ENCODE measurements at places on chromosomes 4 and X. TPM values are rescaled to one million over a fixed set of nuclear protein-coding genes. Genes with fewer than 3 reads are reported as not detected.

Gene TCP11X2
- total RNA-seq: not detected

Gene PAGE2
- total RNA-seq: not detected

Gene ACOX3
- total RNA-seq: 37.8 TPM

Gene DMRTC1
- total RNA-seq: not detected

Gene ALAS2
- total RNA-seq: not detected

Gene STOX2
- 2.5 TPM for total RNA-seq

Gene NHSL2
- total RNA-seq: not detected

Gene MORF4L2
- 1,919 TPM for total RNA-seq

Gene TLR6
- total RNA-seq: 7.8 TPM

Gene F11
- not detected for total RNA-seq

Gene XAGE1A
- total RNA-seq: not detected

Gene FREM3
- total RNA-seq: not detected

Gene CENPVL1
- total RNA-seq: not detected

Gene GAGE2A
- total RNA-seq: not detected

Gene RPL39
- total RNA-seq: 1,530 TPM

Gene CENPVL3
- total RNA-seq: not detected

Gene CXCL10
- not detected for total RNA-seq

Gene PASD1
- total RNA-seq: not detected

Gene ZDHHC15
- not detected for total RNA-seq

Gene GYPB
- total RNA-seq: not detected

Gene CT45A2
- total RNA-seq: not detected

Gene STK32B
- total RNA-seq: 0.98 TPM

Gene SGCB
- 6.7 TPM for total RNA-seq

Gene GC
- not detected for total RNA-seq

Gene SLC2A9
- 0.22 TPM for total RNA-seq

Gene TMSB15A
- 1.6 TPM for total RNA-seq

Gene TENM3
- 399 TPM for total RNA-seq

Gene TIMM8A
- 3.9 TPM for total RNA-seq

Gene UGT2B15
- not detected for total RNA-seq

Gene FAM47A
- total RNA-seq: not detected

Gene SPIN2A
- 0.54 TPM for total RNA-seq

Gene CXorf49
- total RNA-seq: 0.39 TPM

Gene TEX13C
- not detected for total RNA-seq

Gene METTL14
- 13.0 TPM for total RNA-seq

Gene FAM241A
- 0.39 TPM for total RNA-seq

Gene VSIG4
- total RNA-seq: not detected

Gene BEX2
- 2.1 TPM for total RNA-seq

Gene ZAR1
- total RNA-seq: 0.79 TPM

Gene HPGDS
- not detected for total RNA-seq
